ENCODE measurements at places on chromosomes 7 and 10.
A peak's percentile ranks its signal among the peaks of the same experiment; 100 is the strongest.

DNA sequence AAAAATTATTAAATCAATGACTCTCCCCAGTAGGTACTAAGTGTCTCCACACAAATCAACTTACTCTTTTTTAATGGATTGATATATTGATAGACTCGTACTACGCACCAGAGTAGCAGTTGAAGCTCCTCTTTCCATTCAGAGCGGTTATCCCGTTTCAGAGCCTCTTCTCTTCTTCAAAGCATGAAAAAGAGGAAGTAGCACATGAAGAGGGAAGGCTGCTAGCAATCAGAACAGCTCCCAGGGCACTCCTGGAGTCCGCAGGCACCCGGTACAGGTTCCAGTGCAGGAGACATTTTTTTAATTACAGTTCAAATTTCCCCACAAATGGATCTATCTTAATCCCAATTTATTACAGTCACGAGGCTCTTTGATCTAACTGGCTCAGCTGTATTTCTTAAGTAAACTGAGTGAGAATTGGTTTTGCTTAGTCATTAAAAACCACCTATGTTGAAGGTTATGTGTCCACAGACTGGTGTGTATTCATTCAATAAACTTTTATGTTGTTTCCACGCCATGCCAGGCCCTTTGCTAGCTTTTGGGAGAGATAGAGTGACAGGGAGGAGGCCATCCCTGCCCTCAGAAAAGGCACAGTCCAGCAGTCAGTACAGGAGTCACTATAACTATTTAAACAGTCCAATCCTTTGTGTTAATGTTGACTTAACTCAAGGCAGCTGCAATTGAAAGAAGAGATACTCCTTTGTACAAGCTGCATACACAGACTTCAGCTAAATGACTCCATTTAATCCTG lies 32.1 kb upstream of the CALN1 start:
- peak; percentile 6 for DNase-seq

GRCh38 chr7:104093127-104093526 lies 103.7 kb upstream of the RELN start:
- no peak for DNase-seq

GRCh38 chr7:34662058-34662708 lies 4.2 kb downstream of the NPSR1 start:
- no peak for DNase-seq

- DNase-seq, result no peak
These were observed 15.4 kb upstream of the PRF1 start for GRCh38 chr10:70617798-70618568.

DNA sequence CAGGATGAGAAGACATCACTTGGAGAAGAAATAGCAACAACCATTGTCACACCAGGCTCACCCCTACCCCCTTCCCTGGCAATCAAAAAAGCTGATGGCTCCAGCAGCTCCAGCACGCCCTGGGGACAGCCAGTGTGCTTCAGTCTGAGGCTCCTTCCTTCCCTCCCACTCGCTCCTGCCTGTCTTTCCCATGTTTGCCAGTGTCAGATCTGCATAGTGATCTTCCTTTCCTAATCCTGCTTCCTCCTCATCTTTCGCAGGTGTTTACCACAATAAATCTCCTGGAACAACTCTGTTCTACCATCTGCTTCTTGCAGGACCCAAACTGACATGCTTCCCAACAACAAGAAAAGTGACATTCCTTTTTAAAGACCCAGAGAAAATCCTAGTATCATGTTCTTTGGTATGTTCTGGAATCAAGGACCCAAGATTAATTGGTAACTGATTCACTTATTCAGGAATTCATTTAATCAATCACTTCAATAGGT lies 57.1 kb downstream of the STEAP1B start:
- DNase-seq, result no peak
